Right lobe of liver (tissue), 6 donors: ENCODE measurements at places on chromosomes 4 and X. TPM values are rescaled to one million over a fixed set of nuclear protein-coding genes. Genes with fewer than 3 reads are reported as not detected.

Gene ENOPH1
- total RNA-seq, result 8.2 TPM

Gene HSFX1
- 0.25 TPM for total RNA-seq

Gene BEX5
- 1.4 TPM for total RNA-seq

Gene FRMD7
- not detected for total RNA-seq

Gene NSUN7
- total RNA-seq, result 0.35 TPM

Gene LPAR4
- total RNA-seq, result not detected

Gene HMX1
- total RNA-seq, result not detected

Gene COX7B2
- total RNA-seq, result not detected

Gene RAB39B
- 0.06 TPM for total RNA-seq

Gene RNF150
- total RNA-seq, result 1.5 TPM

Gene RHOH
- 0.49 TPM for total RNA-seq

Gene MND1
- 0.22 TPM for total RNA-seq

Gene MGARP
- total RNA-seq, result 0.43 TPM

DNA sequence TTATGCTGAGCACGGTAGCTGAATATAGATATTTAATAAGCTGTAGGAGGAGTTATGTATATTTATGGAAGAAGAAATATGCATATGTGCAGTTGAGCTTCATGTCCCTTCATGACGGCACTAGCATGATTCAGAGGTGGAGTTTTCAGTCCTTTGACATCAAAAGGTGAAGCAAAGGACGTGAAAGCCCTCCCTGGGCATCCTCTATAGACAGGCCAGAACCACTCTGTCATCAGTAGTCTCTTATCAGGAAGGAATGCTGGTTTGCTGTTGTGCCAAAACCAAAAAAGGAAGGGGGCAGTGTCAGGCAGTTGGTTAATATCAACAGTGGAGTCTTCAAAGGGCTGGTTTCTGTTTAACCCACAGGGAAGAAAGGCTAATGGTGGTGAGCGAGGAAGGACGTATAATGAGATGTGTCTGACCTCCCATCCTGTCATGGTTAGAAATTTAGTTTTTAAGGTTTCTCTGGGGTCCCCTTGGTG, 23.5 kb upstream of the IL2 start:
- DNase-seq, result no peak

GRCh38 chr4:2377241-2377640, 41.2 kb downstream of the ZFYVE28 start:
- DNase-seq, result no peak

DNA sequence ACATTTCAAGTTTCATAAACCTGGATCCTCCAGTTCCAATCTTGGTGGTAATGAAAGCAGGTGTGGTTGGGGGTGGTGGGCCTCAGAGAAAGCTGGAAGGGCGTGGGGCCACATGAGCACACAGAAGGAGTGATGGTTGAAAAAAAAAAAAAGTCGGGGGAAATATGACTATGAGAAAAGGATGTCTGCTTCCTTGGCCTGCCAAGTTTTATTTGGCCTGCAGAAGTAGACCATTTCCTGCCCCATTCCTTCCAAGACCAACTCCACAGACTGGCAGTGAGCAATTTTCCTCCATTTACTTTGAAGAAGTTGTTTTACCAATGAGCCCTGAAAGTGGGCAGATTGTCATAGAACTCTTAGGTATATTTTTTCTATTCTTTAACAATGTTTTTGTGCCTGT, 43.3 kb downstream of the LNX1 start:
- DNase-seq, result no peak

DNA sequence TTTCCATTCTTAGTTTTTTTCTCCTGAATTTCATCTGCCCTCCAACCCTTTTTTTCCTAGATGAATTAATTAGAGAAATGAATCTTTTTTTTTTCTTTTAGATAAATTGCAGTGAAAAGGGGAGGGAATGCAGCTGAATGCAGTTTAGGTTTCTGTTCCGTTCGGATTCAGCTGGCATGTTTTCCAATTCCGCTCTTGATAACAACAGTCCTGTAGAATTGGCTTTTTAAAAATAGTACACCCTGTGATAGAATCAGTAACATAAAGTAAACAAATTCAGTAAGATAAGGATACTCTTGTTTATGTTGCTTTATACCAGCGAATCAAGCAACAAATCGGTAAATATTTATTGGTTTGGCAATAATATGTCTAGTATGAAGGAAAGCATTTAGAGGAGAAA, 103.5 kb downstream of the UNC5C start:
- no peak for DNase-seq

GRCh38 chr4:41644288-41644914, 104.1 kb downstream of the PHOX2B start:
- peak; percentile 80 for DNase-seq

GRCh38 chrX:151722241-151722846, 6.5 kb downstream of the FATE1 start:
- DNase-seq, result no peak

DNA sequence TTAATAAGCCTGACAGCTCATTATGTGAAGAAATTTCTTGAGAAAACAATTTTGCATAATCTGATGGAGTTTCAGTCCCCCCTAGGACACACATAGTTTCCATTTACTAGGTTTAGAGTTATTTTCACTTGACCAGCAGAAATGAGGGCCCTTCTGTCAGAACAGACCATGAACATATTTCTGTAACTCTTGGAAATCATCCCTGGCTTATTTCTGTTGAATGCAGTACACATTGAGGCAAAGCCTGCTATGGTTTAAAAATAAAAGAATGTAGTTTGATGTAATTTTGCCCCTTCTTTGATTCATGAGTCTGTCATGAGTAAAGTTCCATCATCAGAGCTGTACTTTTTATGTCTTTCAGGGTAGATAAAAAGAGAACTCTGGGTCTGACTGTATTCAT, 104.6 kb upstream of the ETNPPL start:
- no peak for DNase-seq

- DNase-seq, result no peak
These were observed 479.5 kb upstream of the AGA start for GRCh38 chr4:177921715-177922114.

- DNase-seq, result no peak
These were observed 338.7 kb downstream of the PCDH18 start for GRCh38 chr4:137193564-137193963.

DNA sequence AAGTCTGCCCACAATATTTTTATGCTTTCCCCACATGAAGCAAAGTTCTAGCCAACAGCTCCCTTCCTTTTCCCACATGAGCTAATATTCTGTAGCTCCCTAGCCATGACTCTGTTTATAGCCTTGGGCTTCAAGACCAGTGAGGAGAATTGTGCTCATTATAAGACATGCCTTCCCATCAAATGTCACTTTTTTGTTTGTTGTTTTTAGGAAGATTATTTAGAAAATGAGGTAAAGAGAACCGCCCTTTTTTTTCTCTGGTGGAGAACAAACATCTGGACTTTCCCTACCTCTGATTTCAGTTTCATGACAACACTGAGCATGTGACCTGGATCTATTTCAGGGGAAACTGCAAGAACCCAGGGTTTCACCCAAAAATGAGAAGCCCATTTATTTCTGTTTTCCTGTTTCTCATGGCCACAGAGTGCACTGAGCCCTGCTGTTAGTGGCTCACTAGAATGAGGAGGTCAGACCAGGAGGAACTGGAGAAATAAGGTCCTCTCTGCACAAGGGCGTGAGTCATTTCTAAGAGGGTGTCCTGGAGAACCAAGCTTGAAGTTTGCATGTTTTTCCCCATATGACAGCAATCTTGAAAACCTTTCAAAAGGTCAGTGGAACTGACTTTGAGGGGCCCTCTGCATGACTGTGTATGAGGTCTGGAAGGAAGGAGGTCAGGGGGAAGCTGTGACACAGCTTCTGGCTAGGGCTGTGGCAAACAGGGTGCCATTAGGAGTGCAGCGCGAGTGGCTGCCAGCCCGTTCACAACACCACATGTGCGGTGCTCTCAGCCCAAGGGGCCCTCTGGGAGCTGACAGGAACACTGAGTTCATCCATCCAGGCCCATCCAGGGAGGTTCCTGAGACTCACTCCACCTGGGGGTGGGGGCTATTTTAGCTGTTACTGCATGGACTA, 55.2 kb downstream of the CHST7 start:
- no peak for DNase-seq

GRCh38 chr4:3292571-3293400, at the start of gene RGS12:
RGS12 (plus strand) TSS chr4:3293021; CDS start chr4:3316171, 23,150 bp downstream.
- DNase-seq, result peak; percentile 98

- no peak for DNase-seq
These were observed 279.8 kb upstream of the MAGEB18 start for GRCh38 chrX:25858273-25858880.

DNA sequence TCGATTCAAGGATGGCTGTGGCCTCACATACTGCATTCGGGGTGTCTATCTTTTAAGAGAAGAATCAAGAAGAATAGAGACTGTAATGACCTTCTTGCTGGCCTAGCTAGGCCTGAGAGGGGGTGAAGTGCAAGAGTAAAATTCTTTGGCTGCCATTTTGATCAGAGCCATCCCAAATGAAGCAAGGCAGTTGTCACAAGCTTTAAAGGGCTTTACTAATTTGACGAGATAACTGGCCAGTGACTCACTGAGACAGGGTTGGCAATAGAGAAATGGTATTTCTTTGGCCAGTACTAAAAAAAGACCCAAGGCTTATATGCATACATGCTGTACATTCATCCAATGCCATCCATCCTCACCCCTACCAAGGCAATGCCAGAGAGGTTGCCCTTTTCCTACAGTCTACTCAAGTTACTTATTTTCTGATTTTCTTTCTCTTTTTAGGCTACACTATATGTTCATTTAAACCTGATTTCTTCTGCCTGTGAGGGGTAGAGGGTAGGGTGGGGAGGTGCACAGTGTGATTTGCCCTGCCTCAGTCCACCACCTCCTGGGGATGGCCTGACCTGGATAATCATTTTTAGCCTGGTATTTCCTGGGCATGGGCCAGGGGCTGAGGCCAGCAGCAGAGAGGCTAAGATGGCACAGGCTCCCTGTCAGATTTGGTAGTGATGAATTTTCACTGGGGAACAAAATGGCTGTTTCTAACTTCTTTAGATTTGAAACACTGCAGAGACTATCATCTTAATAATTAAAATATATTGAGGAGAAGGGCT, 32.2 kb downstream of the ATG4A start:
- no peak for DNase-seq

GRCh38 chr4:85793233-85793585, 318.3 kb downstream of the ARHGAP24 start:
- no peak for DNase-seq

GRCh38 chrX:2395261-2395992, 105.3 kb downstream of the DHRSX start:
- DNase-seq, result no peak

GRCh38 chr4:45155081-45155777, 428.9 kb upstream of the GNPDA2 start:
- DNase-seq, result no peak

DNA sequence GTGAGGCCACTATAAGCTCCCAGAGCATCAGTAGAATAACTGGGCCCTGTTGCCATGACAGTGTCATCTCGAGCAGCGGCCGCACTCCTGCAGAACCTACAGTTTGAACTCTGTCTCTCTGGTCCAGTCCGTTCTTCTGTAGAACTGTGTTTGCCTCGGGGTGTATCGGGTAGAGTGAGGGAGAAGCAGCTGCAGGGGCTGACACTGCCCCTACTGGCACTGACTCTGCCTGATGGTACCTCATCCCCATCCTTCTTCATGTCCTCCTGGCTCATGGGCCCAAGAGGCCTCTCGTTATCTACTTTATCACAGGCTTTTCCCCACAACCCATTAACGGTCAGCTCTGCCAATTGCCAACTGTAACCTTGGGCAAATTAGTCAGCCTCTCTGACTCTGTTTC, 96.5 kb downstream of the NPNT start:
- DNase-seq, result no peak

GRCh38 chr4:1356181-1356998, 9.4 kb downstream of the UVSSA start:
- peak; percentile 47 for DNase-seq

DNA sequence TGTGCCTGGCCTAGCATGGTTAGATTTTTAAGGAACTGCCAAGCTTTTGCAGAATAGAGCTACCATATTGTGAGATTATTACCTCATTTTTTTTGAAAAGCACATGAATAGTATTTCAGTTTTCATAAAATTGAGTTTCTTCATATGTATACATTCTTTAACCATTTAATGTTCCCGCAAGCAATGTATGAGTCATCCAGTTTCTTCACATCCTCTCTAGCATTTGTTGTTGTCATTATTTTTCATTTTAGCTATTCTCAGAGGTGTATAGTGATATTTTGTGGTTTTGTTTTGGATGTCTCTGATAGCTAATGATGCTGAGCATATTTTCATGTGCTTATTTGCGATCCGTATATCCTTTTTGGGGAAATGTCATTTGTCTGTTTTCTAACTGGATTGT, 74.9 kb downstream of the GLUD2 start:
- DNase-seq, result no peak

GRCh38 chrX:10484683-10485247, 135.6 kb downstream of the MID1 start:
- no peak for DNase-seq

DNA sequence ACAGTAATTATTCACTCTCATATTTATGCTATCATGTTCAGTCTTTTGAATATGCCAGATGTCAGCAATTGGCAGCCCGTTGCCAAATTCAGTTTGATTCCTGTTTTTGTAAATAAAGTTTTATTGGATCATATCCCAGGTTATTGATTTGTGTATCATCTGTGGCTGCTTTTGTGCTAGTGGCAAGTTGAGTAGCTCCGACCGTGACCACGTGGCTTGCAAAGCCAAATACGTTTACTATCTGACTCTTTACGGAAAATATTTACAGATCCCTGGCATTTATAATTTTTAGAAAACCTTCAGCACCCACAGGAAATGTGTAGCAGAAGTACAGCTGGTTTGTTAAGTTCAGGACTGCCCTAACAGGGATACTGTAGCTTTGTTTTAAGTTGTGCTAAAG, 67.4 kb downstream of the VCX2 start:
- DNase-seq, result no peak

DNA sequence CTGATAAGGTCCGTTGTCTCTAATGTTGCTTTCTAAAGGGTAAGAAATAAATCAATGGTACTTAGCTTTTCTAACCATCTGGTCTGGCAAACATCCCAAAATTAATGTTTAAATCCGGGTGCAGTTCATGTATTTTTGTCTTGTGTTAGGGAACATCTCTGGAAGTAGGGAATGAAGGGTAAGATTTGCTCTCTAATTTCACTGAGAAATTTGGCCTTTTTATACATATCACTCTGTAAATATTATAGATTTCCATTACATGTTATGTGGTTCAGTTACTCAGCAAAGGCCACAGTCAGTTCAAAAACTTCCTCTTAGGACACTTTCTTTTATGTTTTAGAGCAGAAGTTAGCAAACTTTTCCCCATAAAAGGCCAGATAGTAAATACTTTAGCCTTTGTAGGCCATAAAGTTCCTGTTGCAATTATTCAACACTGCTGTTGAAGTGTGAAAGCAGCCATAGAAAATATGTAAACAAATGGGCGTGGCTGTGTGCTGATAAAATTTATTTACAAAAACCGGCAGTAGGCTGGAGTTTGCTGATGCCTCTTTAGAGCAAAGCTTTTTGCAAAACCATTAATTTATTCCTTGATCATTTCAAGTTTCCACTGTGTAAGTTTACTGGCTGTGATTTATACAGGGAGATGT, 218.1 kb downstream of the ANTXR2 start:
- DNase-seq, result no peak

DNA sequence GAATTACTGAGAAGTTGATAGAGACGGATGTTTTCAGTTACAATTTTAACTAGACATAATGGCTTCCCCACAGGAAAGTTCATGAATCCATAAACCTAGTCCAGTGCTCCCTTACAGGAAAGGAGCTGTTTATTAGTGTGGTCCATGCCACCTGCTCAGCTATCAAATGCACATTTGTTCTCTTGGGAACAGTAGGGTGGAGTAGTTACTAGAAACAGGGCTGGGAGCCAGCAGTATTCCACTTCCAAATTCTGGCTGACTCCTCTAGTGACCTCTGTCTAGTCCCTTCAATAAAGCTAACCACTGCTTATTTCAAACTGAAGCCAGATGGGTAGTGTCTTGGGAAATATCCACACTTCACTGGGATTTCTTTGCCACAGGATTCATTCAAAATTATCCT, 88.4 kb upstream of the TLL1 start:
- DNase-seq, result no peak
